ENCODE measurements at places on chromosomes 2 and 18.

DNA sequence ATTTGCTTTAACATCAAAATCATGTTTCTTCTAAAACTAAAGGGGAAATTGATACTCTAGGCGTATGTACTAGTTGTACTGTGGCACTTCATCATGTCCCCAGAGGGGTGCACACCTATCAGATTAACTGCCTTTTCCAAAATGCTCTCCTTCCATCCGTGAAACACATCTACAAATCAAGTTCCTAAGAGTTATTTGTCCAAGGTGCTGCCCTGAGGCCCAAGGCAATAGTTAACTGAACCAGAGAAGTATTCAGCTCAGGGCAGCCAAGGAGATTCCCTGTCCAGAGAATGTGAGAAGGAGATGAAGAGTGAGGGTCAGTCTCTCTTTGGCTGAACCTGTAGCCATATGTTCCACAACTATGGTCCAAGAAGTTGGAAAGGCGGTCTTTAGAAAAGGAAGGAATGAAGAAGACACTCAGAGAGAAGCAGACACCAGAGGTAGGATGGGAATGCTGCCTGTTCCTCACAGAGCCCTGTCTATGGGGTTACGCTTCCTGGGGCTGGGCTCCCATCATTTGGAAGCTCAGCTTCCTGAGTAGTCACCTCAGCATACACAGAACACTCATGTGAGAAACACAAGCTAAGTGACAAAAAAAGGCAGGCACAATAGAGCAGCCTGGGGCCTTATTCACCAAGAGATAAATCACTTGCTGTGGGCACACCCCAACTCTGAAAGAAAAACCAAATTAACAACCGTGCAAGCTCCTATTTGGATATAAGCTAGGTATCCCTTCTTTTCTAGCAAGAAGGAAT lies 55.6 kb downstream of the ANKRD44 start:
- no peak for DNase-seq

- no peak for DNase-seq
Observed at GRCh38 chr2:235025800-235026536, 74.2 kb downstream of the SH3BP4 start.

GRCh38 chr2:7012141-7012764 lies 95.0 kb downstream of the RNF144A start:
- no peak for DNase-seq

DNA sequence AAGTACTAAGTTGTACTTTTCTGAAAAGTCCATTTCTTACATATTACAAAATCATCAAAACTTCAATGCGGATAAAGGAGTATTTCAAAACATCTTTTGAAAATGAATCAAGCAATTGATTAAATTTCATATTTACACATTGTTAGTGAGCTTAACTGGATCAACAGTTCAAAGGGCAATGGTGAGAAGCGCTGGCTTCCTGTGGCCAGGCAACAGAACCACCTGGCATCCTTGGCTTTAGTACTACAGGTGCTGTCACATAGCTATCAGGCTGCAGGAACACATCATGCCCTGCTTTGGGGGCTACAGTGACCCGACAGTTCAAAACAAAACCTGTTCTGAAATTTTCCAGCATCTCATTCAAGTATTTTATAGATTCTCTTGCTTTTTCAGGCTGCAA lies 59.2 kb downstream of the SMAD2 start:
- no peak for DNase-seq

GRCh38 chr2:7945026-7945425 lies 736.8 kb upstream of the ID2 start:
- no peak for DNase-seq

DNA sequence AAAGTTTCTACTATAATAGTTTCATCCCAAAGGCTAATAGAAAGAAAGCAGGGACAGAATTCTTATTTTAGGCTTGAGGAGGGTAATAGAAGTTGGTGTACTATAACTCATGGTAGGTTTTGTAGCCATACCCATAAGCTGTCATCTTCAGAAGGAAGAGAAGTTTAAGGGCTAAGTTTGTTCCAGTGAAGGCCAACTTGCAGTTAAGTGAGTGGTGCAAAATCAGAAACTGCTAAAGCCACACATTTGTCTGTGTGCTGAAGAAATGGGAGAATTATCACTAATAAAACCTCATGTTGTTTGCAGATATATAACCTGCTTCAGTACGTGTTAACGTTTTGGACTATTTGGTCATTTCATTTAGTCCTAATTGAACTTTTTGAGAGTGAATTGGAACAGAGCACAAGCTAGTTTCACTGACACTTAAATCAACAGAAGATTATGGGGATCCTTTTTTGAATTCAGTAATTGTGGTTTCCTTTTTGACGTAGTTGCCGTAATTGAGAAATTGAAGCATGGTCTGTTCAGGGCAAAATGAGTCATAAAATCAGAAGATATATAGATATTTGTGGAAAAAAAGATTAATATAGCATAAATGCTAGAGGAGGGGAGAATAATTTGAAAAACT lies 69.1 kb downstream of the PHLPP1 start:
- no peak for DNase-seq

DNA sequence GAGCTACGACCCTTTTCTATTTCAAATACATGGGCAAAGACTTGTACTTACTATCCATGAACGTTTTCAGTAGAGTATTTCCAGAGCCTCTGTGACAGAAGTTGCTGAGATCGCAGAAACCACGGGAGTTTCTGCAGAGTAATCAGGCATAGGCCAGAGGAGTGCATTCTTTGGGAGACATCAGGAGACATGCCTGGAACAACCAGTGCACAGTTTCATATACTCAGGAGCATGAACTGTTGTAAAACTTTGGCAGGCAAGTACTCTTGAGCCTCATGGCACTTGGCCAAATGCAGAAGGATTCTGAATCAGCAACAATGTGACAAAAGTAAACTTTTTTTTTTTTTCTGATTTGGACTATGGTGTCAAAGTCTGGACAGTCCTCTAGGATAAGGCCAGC lies 307.1 kb downstream of the GRB14 start:
- DNase-seq, result peak; percentile 13

- DNase-seq, result no peak
Observed at GRCh38 chr18:27728659-27729058, 448.3 kb downstream of the CDH2 start.

- no peak for DNase-seq
Observed at GRCh38 chr2:10297959-10298531, 4.7 kb upstream of the HPCAL1 start.

DNA sequence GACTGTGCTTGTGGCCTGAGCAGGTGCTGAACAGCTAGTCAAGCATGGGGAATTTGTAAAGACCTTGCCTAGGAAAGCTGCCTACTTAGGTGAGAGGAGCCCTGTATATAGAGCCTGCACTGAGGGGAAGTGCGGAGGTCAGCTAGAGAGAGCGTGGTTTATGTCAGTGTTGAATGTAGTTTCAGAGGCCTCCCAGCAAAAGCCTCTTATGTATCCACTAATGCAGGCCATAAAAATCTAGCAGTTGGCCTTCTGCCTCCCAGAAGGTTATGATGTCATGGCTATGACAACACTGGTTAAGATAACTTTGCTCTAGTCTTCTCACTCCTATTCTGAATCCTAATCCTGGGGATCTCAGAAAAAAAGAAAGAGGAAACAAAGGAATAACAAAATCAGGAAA lies 88.9 kb downstream of the ASXL3 start:
- DNase-seq, result peak; percentile 57

DNA sequence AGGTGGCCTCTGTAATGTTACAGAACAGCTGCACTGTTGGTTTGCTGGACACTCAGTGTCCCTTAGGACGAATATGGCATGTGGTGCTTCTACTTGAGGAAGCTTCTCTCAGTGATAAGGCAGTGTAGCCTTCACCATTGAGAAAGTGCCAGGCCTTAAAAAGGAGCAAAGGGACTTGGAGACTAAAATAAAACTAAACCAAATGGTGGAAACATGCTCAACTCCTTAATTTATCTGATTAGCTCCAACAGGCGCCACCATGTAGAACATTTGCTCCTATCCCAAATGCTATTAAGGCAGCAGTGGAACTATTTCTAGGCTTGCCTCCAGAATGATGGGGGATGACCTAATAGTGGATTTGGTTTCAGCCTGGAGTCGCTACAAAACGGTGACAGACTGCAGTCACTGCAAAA lies 77.5 kb upstream of the MYL1 start:
- DNase-seq, result no peak

GRCh38 chr18:23257137-23257536 lies 121.9 kb downstream of the CABLES1 start:
- DNase-seq, result no peak

GRCh38 chr18:69958422-69958821 lies 10.7 kb upstream of the CD226 start:
- no peak for DNase-seq

DNA sequence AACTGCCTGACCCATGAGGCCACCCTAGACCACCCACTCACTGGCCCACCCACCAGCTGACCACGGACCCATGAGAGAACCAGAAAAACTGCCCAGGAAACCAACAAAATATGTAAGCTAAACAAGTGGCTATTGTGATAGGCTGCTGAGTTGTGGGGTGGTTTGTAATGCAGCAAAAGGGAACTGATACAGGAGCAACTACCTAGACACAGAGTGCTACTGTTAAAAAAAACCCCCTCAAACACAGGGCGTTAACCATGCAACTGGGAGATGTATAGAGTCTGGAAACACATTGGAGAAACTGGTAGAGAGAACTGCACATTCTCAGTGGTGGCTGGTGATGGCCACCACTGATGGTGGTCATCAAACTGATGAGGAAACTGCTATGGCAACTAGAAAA lies 206.3 kb upstream of the GYPC start:
- DNase-seq, result no peak

DNA sequence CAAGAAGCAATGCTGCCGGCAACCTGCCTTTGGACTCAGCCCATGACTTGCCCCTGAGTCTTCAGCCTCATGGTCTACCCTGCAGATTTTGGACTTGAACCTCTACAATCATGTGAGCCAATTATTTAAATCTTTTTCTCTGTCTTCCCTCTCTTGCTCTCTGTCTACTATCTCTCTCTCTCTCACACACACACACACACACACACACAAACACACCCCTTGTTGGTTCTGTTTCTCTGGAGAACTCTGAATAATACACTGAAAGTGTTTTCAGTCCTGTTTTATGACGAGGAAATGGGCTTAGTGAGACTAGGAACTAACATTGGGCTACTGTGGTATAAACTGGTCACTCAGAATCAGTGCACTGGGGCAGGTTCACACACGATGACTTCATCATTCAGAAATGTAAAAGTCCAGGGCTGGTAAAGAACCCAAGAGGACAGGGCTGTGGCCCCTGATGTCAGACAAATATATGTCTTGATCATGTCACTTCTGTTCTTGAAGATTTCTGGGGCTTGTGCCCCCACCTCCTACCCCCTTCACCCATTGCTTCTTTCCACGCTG lies 266.1 kb upstream of the SIX2 start:
- no peak for DNase-seq

DNA sequence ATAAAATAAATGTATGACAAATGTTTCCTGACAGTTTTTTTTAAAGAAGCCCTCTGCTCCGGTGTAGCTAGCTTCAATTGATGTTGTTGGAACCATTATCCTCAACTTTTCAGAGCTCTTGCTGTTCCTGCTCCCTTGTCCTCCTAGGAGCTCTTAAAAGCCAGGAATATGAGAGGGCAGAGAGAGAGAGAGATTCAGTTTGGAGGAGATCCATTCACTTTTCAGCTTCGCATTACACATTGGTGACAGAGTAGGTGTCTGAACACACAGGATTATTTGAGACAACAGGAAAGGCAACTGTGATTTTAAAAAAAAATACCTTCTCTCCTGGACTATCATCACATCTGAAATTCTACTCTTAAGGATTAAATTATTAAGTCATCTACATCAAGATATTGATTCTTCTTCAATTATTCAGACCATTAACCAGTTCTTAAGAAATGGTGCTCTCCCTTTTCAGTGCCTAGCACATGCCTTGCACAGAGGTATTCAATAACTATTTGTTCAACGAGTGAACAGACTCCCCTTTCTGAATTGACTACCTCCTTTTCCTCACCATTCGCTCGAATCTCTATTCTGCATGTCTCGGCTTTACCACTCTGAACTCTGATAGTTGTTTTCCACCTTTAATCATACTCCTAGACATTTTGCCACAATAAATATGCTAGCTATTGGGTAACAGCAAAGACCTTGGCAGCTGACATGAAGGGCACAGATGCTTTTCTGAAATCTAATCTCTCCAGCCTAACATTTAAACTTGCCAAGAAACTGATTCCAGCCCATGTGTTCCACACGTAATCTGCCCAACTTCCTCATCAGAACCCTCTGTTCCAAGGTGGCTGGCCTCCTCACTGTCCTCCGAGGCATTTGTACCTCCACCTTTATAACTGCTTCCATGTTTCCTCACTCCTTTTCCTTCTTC lies 28.6 kb upstream of the SLC35F5 start:
- no peak for DNase-seq

- DNase-seq, result no peak
Observed at GRCh38 chr2:10022041-10022421, 21.3 kb upstream of the KLF11 start.

Data from HEK293T (cell line).